ENCODE measurements at places on chromosomes 1 and 21.

DNA sequence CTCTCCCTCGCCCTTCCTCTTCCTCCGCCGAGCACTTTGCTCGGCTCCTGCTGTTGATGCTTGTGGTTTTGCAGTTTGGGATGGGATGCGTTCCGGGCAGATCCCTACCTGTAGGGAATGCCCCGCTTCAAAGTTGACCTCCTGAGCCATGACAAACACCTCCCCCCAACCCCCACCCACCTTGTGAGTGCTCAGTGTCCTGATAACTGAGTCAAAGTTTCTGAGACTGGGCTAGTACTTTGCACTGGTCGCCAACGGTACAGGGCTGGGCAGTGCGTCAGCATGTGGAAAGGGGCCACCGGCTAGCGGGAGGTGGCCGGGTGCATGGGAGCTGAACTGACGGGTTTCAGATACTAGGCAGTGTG, 771 bp downstream of the RABGAP1L start:
- no peak for DNase-seq

DNA sequence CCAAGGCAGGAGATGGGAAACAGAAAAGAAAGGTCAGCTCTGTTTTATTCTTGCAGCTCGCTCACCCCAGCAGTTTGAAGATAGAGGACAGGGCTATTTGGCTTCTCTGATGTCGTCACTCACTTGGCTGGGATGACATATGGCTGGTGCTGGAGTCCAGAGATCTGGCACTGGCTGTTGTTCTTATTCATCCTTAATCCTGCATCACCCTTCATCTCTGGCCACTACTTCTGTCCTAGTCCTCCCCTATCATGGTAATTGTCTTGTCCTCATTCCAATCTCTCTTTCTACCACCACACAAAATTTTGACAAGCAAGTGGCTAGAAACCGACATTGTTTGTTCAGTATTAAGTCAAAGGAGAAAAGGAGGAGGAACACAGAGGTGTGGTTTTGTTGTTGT, 103.8 kb upstream of the PDE4B start:
- no peak for DNase-seq

DNA sequence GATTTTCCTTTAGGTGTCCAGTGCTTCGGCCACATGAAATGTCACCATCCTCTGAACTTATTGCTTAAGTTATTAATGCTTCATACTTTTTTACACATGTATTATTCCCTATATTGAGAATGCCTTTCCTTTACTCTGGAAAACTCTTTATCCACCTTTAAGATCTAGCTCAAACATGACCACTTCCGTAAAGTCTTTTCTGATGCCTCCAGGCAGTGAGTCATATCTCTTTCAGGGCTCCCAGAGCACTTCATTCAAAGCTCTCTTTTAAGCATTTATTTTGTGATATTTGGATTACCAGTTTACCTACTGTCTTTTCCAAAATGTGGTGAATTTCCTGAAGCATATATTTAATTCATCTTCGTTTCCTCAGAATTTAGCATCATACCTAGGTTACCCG, 178.9 kb downstream of the HS2ST1 start:
- DNase-seq, result no peak

- DNase-seq, result no peak
Measured at GRCh38 chr1:150875197-150876118, 941 bp downstream of the ARNT start.

DNA sequence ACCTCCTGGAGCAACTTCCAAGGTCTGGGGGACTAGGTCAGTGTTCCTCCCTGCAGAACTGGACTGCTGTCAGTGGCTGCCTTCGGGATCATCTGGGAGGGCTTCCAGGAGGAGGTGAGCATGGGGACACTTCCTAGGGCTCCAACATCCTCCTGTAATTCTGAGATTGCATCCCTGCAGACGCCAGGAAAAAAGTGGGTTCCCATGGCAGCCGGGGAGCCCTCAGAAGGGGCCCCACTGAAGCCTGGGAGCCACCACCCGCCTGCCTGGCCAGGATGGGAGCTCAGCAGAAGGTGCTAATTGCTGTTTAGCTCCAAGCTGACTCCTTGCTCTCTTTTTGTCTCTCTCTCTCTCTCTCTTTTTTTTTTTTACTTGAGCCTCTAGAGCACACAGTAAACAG, 16.1 kb upstream of the ARF1 start:
- no peak for DNase-seq

- no peak for DNase-seq
Measured at GRCh38 chr1:192632641-192633532, 3.1 kb upstream of the RGS13 start.

GRCh38 chr21:34526241-34526617, 14.2 kb upstream of the KCNE1 start:
- no peak for DNase-seq

GRCh38 chr1:203227371-203228083, 1.9 kb downstream of the CHIT1 start:
- DNase-seq, result peak; percentile 64

DNA sequence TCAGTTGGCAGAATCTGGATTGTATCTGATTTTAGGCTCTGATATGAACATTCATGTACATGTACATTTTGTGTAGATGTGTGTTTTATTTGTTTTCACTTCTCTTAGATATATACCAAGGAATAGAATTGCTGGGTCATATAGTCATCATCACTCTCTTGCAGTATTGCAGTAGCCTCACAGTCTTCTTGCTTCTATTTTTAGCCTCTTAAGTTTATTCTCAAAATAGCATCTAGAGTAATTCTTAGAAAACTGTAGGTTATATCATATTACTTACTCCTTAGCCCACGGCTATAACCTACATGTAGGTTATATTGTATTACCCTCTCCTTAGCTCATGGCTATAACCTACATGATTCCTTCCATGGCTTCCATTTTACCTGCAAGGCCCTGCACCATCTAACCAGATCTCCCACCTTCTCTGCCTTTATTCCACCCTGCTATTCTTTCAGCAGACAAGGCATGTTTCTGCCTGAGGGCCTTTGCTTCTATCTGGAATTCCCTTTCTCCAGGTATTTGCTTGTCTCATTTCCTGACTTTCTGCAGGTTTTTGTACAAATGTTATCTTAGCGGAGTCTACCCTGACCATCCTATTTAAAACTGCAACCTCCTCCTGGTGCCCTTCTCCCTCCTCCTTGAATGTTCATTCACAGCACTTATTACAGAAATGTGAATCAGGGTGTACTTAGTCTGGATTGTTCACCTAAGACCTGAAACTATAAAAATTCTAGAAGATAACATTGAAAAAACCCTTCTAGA, 109.0 kb upstream of the ETV3 start:
- DNase-seq, result no peak

GRCh38 chr1:239616673-239617072, 230.3 kb downstream of the CHRM3 start:
- DNase-seq, result no peak

Data from osteocyte (in vitro differentiated cells).